Activated CD8-positive, alpha-beta memory T cell treated with anti-CD3 and anti-CD28 coated beads for 48 hours (primary cell): ENCODE measurements at places on chromosomes 2 and 18.

GRCh38 chr2:136439064-136439676 is 321.2 kb upstream of the CXCR4 start:
- DNase-seq = no peak

- DNase-seq = no peak
Measured at GRCh38 chr2:108320326-108320922, 31.7 kb downstream of the SULT1C2 start.

GRCh38 chr18:56314396-56314795 is 324.0 kb downstream of the TXNL1 start:
- DNase-seq = no peak

- DNase-seq = no peak
Measured at GRCh38 chr2:55224761-55225261, 7.3 kb downstream of the CLHC1 start.

- DNase-seq = no peak
Measured at GRCh38 chr2:56309626-56310170, 125.9 kb downstream of the CCDC85A start.

DNA sequence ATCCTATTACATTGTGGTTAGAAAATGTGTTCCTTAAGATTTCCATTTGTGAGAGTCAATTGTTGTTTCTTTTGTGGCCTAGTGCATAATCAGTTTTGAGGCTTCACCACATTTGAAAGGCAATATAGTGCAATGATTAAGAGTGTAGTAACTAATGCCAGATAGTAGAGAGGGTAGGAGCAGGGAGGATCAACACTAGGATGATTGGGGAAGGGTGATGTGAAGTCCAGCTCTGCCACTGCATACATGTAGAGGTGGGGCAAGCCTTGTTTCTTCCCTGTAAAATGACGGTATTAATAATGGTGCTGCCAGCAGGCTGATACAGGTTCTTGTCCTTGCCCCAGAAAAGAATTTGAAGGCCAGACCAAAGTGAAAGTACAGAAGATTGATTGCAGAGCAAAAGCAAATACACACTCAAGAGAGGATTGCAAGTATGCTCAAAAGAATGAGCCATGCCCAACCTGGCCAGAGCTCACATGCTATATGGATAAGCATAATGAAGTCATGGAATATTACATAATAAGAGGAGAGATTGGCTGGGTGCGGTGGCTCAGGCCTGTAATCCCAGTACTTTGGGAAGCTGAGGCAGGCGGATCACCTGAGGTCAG is 8.0 kb downstream of the SP100 start:
- DNase-seq = no peak
